ENCODE measurements at places on chromosomes 6 and 20. TPM values are rescaled to one million over a fixed set of nuclear protein-coding genes. Genes with fewer than 3 reads are reported as not detected.

Gene SNAP91
- total RNA-seq = 0.65 TPM

Gene EYA4
- total RNA-seq = 16.3 TPM

Gene CST7
- not detected for total RNA-seq

Gene CCHCR1
- total RNA-seq = 42.0 TPM

Gene TPBG
- 33.2 TPM for total RNA-seq

Gene GTPBP2
- 55.5 TPM for total RNA-seq

Gene GRIK2
- total RNA-seq = not detected

Gene TUBB2B
- total RNA-seq = 104 TPM

Gene ZNF343
- 10.5 TPM for total RNA-seq

- peak; percentile 88 for DNase-seq
These were observed 8.0 kb downstream of the MYLIP start for GRCh38 chr6:16136621-16137450.

DNA sequence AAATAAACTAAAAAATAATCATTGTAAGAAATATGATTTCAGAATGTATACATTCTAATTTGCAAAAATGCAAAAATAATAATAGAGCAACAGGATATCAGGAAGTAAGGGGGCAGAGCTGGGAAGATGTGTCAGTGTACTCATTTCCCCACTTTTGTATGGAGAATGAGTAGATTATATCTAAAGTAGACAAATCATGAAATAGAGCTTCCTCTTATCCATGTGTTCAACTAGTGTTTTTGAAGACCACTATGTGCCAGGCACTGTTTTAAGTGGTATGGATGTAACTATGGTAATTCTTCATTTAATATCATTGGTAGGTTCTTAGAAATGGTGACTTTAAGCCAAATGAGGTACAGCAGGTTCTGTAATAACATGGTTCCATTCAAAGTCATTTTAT is 17.0 kb upstream of the BMP2 start:
- DNase-seq = no peak

DNA sequence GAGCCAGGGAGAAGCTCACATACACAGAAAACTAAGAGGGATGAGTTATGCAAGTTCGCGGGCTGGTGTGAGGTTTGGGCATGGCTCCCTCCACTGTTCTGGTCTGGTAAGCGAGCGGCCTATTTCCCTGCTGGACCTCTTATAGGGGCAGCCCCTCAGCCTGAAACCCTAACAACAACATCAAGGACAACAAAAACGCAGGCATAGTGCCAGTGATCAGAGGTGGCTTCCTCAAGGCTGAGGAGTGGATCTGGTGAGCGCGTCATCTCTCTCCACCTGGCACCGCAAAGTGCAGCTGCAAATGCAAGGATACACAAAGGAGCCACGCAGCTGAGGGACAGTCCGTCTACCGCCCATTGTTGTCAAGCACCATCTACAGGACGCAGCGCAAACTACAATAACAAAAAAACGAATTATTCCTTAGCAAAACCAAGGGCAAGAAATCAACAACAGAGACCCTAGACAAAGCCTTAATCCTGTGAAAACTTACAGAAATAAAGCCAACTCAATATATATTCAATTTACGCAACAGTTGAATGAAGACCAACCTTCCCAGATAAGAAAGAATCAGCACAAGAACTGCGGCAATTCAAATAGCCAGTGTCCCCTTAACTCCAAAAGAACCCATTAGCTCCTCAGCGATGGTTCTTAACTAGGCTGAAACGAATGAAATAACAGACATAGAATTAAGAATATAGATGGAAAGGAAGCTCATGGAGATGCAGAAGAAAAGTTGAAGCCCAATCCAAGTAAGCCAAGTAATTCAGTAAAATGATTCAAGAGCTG is 9.2 kb upstream of the DEFB110 start:
- peak; percentile 49 for DNase-seq

- DNase-seq = peak; percentile 10
These were observed 19.4 kb upstream of the SDHAF4 start for GRCh38 chr6:70547313-70547712.

DNA sequence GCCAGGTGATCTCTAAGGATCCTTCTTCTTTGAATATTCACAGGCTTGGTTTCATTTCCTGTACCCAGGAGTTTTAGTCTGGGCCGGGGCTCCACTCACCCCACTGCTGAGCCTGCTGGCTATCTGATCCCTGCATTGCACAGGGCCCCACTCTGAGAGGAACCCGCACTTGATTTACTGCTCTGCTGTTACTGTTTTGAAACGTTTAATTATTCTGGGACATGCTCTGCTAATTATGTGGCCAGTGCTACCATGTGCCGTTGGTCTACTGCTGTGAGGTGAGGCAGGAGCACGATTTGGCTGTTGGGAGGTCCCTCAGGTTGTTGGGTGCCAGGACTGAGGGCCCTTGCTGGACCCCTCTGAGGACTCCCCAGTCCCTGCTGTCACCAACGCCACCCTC is 108.7 kb upstream of the SIRPA start:
- no peak for DNase-seq

- DNase-seq = no peak
These were observed 16.3 kb upstream of the SDCBP2 start for GRCh38 chr20:1345030-1345755.

DNA sequence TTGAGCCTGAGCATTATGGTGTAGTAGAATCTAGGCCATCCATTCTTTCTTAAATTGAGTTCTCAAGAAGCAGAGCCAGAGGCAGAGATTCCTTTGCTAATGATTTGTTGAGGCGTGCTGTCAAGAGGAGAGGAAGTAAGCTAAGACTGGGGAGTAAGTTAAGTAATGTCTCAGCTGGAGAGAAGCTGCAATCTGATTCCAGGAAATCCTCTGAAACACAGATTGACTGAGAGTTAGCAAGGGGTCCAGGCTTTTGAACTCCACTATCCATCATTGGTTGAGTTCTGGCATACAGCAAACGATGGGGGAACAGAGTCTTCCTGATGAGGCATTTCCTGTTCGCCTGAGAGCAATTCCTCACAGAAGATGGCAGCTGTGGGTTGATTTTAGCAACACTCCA is 207.4 kb upstream of the RAB32 start:
- no peak for DNase-seq

- DNase-seq = peak; percentile 53
These were observed 520.2 kb downstream of the DOK5 start for GRCh38 chr20:54995553-54995952.

DNA sequence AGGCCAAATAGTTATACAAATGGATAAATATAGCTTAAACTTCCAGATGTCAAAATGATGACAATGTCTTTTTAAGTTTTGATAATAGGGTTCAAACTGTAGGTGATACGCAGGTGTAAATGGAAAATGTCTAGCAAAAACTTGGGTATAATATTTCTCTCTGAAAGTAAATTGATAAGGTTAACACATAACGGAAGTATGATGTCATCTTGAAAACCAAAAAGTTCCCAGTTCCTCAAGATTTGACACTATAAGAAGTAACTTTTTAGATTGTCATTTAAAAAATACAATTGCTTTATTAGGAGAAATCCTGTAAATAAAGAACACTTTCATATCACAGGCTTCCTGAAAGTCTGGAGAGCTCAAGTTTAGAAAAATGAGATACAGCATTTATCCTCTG is 483.4 kb downstream of the FRK start:
- no peak for DNase-seq

GRCh38 chr20:60507087-60507694 is 549.0 kb downstream of the CDH26 start:
- no peak for DNase-seq

DNA sequence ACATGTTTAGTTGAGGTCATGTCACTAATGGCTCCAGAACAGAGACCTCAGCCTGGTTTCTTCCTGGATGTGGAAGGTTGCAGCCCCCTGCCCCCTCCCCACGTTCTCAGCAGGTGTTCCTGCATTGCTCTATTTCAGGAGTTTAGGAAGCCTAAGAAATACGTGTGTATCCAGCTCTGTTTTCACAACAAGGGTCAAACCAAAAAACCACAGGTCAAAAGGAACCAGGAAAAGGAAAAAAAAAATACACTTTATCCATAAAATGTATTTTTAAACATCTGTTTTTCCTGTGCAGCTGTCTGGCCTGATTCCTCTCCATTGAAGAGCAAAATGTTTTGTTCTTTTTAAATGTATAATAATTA is 107.9 kb upstream of the PLEKHG1 start:
- no peak for DNase-seq

- DNase-seq = no peak
These were observed 35.3 kb downstream of the VSTM2L start for GRCh38 chr20:37938181-37938750.

GRCh38 chr6:127177030-127177922 is 58.8 kb downstream of the RSPO3 start:
- DNase-seq = no peak

DNA sequence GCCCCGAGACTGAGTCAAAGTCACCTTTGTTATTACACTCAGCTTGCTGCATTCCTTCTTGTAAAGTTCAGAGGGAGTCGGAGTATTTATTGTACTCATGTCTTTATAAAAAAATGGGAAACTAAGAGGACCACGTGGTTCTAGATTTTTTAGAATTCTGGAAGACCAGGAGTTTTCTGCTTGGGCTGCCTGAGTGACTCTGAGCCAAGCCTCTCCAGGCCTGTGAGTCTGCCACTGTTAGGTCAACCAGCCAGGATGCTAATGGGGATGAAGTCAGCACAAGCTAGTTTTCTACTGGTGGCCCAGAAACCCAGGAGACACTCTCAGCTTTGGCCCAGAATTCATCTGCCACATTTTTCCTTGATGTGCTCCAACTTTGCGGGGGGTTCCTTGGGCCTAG is 453.5 kb upstream of the SULF2 start:
- no peak for DNase-seq

DNA sequence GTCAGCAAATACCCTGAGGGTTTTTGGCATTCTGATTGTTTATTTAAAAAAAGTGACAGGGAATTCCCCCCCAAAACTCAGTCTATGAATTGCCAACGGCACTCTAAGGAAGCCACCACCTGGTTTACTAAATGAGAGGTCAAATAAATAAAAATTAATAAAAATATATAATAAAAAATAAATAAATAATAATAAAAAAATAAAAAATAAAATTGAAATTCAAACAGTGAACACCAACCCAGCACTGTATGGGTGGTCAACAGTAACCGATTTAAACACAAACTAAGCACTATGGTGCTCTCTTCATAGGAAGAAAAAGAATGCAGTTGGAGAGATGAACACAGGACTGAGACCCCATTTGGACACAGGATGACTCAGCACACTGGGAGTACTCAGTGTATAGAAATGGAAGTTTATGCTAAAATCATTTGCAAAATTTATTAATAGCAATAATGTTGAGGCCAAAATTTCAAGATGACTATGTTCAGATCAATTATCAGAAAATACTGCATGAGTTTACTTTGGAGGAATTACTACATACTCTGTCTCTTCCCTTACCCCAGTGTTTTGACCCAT is 98.5 kb downstream of the MBOAT1 start:
- DNase-seq = no peak

- no peak for DNase-seq
These were observed 8.0 kb upstream of the EPM2A start for GRCh38 chr6:145743332-145743731.

DNA sequence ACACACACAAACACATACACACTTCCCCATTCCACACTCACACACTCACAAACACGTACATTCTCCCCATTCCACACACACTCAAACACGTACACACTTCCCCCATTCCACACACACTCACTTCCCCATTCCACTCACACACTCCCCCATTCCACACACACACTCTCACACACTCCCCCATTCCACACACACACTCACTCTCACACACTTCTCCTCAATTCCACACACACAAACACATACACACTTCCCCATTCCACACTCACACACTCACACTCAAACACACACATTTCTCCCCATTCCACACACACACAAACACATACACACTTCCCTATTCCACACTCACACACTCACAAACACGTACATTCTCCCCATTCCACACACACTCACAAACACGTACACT is 8.7 kb upstream of the OSBPL2 start:
- DNase-seq = no peak

GRCh38 chr6:80366714-80367113 is 260.2 kb downstream of the BCKDHB start:
- DNase-seq = peak; percentile 35

GRCh38 chr6:104332364-104332763 is 527.4 kb downstream of the HACE1 start:
- DNase-seq = no peak

GRCh38 chr6:7100072-7100752 is 7.5 kb upstream of the RREB1 start:
- DNase-seq = no peak

DNA sequence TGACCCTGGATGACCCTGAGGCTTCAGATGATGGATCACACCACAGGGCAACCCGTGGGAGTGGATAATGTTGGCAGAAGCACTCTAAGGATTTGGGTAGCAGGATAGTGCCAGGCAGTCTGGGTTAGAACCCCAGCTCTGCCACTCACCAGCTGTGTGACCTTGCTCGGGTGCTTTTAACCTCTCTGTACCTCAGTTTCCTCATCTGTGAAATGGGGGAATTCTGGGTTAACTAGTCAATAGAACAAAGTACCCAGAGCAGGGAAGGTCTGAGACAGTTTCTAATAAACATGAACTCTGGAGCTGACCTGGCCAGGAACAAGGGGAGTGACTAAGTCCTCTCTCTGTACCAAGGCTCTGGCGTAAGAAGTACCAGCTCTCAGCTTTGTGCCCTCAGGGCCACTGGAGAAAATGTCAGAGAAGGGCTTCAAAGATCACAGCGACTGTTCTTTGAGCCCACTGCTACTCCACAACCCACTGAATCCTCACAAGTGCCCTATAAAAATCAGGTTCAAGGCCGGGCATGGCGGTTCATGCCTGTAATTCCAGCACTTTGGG is 14.7 kb upstream of the NOL4L start:
- DNase-seq = no peak
